Right ventricle myocardium superior (tissue), 1 donor: ENCODE measurements at places on chromosomes 6 and 20.

- DNase-seq = peak; percentile 53
These were observed 28.0 kb upstream of the ZNF217 start for GRCh38 chr20:53621482-53622246.

DNA sequence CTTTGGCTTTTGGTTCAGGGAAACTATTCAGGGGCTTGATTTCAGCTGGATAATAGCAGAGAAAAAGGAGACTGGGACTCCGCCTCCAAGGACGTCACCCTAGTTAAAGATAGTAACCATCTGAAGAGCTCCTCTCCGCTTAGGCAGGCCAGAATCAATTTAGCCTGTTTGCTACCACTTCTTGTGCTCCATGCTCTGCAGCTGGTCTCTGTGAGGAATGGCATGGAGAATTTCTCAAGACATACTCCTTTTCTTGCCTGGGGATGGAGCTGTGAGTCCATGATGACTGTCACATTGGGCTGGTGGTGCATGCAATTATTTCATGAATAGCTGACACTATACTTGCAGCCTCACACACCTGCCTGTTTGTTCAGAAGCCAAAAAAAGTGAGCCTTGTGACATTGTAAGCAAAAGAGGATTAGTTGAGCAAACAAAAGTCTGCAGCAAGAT lies 61.4 kb downstream of the TXLNB start:
- no peak for DNase-seq

DNA sequence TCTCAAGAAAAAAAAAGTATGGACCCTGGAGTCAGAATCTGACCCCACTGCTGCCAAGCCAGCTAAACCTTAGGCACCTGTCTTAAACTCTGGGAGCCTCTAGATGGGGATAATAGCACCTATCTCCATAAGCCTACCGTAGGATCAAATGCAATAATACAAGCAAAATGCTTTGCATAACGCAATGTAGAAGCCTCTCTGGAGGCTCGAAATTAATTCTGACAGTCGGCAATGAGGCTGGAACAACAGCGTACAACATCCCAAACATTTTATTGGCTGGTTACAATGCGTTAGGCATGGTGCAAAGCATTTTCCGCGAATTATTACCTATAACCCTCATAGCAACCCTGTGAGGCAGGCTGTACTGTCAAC lies 521 bp downstream of the CDK5RAP1 start:
- no peak for DNase-seq

- no peak for DNase-seq
These were observed 727.6 kb downstream of the PTPRT start for GRCh38 chr20:42461965-42462593.

- DNase-seq = no peak
These were observed 9.6 kb downstream of the BTNL2 start for GRCh38 chr6:32397252-32397920.

DNA sequence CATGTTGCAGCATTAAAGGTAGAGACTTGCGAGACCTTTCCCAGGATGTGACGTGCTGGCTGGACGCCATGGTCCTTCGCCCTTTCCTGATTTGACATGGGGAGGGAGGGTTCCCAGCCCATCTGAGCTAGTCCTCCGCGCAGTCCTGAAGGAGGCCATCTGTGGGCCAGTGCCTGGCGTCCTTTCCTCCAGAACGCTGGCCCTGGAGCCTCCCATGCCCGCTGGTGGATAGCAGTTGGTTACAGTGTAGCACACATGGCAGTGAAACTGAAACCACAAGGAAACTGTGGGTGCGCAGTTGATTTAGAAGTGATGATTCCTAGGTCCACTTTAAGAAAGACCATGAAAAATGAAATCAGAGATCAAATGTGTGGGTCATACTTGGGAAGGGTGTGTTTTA lies 193.7 kb downstream of the CDH4 start:
- DNase-seq = no peak

DNA sequence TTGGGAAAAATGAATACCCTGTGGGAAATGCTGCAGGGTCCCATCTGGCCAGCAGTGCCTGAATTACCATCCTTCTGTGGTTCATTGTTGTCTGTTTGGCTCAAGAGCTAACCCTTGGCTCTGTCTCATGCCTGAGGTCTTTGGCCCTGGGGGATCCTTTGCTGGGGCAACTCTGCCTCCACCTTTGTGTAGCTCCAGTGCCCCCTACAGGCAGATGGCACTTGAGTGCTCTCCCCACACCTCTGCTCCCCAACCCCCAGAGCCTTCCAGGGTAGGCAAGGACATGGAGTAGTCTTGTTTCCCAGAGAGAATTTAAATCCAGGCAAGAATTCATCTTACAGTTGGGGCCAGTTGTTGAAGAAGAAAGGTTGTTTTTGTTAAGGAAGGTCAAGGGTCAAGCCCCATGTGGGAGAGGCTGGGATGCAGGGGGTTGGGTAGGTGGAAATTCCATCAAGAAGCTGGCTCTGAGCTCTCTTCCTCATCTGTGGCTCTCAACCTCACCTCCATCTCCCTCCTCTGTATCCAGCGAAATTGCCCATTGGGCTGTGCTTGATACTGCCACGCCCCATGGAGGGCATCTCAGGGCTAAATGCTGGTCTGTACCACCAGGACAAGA lies 44.2 kb downstream of the ZNF831 start:
- DNase-seq = peak; percentile 62

DNA sequence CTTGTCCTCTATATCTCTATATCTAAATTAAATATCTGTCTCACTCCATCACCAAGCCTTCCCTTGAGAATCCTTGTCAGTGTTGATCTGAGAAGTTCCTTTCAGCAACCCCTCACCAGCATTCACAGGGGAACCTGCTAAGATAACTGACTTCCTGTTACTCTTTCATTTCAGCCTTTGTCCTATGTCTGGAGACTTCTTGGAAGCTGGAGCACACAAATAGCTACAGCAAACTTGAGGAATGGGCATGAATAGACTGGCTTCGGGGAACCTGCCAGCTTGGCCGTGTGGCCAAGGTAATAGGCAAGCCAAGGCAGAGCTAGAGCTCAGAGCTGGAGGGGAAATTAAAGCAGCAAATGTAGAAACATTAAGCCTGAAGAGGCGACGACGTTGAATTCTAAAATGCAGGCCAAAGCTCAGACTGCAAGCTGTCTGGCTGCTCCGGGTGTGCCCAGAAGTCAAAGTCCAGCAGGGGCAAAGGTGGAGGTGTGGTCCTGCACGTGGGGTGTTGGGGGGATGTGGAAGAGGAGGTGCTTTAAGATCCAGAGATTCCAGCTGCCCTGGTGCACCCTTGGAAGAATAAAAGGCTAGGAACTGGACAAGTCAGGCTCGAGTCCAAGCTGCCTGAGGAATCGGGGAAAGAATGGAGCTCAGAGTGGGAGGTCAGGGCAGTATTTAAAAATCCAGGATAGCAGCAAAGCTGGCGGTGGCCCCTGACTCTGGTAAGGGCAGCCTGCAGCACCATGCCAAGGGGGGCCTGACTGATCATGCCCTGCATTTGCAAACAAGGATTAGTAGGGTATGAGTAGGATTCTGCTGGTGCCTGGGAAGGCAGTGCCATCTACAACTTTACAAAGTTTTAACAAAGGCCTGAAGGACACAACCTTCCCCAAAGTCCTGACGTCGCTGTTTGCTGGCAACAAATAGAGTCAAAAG lies 185.0 kb upstream of the SGK1 start:
- no peak for DNase-seq

DNA sequence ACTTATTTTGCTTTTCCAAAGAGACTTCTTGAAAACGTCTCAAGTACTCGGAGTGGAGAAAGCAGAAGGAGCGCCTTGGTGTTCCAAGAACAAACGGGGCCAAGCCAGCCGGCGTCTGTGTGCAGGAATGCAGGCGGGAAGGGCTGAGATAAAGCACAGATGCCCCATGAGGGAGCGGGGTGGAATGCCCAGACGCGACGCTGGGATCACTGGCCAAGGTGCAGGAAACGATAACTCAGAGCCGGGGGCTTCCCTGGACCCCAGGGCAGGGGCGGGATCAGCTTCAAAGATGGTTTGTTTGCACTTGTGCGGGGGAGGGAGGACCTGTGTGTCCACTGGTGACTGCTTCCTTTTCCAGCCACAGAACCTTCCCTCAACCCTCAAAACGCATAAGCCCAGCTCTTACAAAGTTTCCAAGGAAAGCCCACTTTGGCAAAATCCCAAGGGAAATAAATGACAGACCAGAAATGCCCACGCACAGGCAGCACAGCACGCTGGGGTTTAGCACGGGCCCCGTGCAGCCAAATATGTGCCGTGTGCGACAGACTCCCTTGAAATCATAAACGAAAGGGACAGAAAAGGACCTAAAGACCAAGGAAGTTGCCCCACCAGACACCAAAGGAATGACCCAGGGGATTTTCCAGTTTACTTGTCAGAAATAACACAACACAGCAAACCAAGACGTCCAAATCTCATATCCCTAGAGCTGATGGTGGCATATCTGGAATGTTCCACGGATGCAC lies 113.9 kb downstream of the NFATC2 start:
- DNase-seq = peak; percentile 72

- DNase-seq = no peak
These were observed 28.7 kb downstream of the RNF144B start for GRCh38 chr6:18415671-18416340.

GRCh38 chr6:5626727-5627426 lies 365.6 kb downstream of the FARS2 start:
- DNase-seq = no peak

- DNase-seq = peak; percentile 35
These were observed 39.4 kb downstream of the RRBP1 start for GRCh38 chr20:17642404-17643269.

DNA sequence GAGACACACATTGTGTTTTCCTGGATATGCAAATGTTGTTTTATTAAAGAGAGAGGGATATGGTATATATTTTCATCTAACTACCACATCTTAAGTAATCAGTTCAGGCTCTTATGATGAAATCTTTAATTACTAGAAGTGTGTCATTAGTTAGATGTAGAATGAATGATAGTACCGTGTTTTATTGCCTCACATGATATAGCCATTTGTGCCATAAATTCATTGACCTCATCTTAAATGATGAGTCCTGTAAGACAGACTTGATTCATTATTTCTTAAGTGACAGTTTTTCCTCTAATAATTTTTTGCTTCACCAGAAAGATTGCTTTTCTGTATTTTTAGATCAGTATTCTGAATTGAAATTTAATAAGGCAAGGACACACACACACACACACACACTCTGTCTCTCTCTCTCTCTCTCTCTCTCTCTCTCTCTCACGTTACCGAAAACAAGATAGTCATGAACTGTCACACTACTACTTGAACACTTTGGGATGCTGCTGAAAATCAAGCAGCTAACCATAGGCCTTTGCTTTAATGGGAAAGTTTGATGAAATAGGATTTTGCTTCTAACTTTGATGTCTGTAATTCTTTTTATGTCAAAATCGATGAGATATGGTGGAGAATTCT lies 140.5 kb downstream of the SOBP start:
- no peak for DNase-seq

- peak; percentile 53 for DNase-seq
These were observed 17.1 kb upstream of the ADRM1 start for GRCh38 chr20:62285722-62286121.
